ENCODE measurements at places on chromosomes 12 and 14.

DNA sequence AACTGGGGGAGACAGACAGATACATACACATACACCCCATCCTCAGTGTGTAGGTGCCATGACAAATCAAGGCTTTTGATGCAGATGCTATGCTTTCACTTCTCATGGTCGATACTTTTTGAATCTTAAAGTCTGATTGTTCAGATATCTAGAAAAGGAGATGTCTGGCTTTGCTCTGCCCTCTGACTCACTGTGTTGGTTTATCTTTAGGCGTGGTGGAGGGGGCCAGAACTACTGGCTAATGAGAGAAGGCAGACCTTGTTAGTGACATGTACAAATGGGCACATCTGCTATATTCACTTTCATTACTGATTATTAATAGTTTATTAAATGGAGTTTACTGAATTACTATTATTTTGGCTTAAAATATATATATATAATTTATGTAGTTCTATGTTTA is 444.3 kb upstream of the RGS6 start:
- no peak for DNase-seq

GRCh38 chr12:56307221-56307965 is 7.3 kb upstream of the CS start:
- DNase-seq: no peak

DNA sequence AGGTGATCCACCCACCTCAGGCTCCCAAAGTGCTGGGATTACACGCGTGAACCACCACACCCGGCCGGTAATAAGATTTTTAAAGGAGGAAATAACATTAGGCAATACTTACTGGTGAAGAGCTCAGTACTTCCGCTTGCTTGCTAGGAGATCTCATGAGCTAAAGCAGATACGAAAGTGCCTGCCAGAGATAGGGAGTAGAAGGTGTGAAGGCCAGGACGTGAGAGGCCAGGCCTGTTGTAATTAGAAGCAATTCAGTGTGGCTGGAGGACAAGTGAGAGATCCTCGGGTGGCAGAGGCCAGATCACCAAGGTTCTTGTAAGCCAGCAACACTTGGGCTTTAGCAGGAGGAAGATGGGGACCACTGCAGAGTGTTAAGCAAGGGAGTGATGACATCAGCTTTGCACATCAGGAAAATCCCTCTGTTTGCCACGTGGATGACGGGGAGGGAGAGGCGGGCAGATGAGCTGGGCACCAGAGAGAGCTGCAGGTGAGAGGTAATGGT is 7.6 kb downstream of the TECPR2 start:
- no peak for DNase-seq

- no peak for DNase-seq
Measured at GRCh38 chr14:101330416-101331140, 230.7 kb upstream of the DIO3 start.

GRCh38 chr14:96086574-96087077 is 47.5 kb downstream of the C14orf132 start:
- no peak for DNase-seq

DNA sequence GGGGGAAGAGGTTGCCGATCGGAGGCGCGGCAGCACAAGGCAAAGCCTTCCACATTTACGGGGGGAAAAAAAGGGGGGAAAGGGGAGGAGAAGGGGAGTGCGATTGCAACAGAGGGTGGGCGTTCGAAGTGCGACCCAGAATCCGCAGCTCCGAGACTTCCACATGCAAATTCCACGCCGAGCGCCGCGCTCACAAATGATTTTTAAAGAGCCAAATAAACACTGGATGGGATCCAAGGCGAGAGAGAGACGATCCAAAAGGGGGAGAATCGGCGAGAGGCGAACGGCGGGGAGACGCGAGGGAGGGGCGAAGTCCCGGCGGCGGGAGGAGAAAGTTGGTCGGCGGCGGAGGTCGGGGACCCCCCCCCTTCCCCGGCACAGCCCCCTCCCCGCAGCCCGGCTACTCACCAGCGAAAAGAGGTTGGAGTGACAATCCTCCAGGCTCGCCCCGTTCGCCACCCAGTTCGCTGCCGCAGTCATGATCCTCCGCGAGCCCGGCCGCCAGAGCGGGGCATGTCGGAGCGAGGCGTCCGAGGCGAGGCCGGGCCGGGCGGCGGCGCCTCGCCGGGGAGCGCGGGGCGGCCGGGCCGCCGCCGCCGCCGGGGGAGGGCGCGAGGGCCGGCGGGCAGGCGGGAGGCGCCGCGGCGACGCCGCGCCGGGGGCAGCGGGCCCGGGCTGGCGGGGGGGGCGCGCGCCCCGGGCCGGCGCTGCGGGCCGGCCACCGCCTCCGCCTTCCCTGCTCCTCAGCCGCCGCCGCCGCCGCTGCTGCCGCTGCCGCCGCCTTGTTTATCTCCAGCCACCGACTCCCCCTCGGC is 634 bp downstream of the MED13L start:
- peak; percentile 12 for DNase-seq

GRCh38 chr12:85979641-85980040 is 105.5 kb downstream of the NTS start:
- DNase-seq: no peak

DNA sequence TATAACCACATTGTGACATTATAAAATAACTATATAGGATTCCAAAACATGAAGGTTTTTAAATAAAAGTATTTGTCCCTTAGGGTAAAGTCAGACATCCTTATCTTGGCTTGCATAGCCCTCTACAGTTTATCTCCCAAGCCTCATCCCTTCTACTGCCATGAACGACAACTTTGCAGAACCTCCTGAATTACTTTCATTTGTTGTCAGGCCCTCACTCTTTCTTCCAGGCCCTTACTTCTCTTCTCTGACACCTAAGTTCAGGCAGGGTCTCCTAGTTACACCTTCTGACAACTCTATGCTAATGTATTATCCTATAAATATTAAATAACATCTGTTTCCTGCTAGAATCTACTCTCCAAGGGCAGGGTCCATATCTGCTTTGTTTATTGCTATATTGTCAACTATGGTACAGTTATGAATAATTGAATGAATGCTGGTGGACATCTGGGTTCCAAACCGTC is 115.7 kb upstream of the MDM1 start:
- no peak for DNase-seq

GRCh38 chr12:62075870-62076269 is 184.3 kb upstream of the USP15 start:
- no peak for DNase-seq

DNA sequence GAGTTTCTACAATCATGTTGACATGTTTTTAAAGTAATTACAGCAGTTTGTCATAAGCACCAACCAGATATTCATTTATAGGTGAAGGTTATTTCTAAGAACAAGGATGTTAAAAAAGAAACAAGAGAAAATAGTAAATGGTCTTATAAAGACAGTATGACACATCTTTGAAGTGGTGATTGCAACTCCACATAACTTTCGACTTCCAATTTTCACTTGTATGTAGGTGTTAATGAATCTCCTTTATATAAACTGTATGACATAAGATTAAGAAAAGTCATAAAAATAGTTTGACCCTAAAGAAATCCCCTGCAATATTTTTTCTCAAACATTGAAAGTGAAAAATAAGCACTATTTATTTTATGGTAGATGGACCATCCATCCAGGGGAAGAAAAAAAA is 144.8 kb upstream of the PTPRQ start:
- DNase-seq: no peak

DNA sequence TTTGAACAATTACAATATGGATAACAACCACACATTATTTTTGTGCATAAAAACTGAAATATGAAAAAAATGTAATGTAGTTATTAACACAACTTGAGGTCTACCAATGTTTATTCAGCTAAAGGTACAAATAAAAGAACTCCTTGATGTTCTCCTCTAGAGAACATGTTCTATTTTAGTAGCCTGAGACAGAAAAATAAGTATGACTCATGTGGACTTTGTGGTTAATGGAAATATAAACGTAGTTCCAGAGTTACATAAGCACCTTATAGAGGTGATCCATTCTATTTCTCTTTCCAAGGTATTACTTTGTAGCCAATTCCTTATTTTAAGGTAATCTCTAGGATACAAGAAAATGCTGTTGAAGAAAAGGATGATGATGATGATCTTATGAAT is 25.7 kb downstream of the ALKBH1 start:
- no peak for DNase-seq

GRCh38 chr14:92026548-92027190 is 13.2 kb downstream of the TRIP11 start:
- DNase-seq: no peak

GRCh38 chr12:78864403-78864869 is at the start of gene SYT1:
TSS of gene SYT1 (plus strand) at chr12:78864774.
- no peak for DNase-seq

GRCh38 chr14:99164712-99165111 is 107.3 kb downstream of the BCL11B start:
- DNase-seq: no peak

DNA sequence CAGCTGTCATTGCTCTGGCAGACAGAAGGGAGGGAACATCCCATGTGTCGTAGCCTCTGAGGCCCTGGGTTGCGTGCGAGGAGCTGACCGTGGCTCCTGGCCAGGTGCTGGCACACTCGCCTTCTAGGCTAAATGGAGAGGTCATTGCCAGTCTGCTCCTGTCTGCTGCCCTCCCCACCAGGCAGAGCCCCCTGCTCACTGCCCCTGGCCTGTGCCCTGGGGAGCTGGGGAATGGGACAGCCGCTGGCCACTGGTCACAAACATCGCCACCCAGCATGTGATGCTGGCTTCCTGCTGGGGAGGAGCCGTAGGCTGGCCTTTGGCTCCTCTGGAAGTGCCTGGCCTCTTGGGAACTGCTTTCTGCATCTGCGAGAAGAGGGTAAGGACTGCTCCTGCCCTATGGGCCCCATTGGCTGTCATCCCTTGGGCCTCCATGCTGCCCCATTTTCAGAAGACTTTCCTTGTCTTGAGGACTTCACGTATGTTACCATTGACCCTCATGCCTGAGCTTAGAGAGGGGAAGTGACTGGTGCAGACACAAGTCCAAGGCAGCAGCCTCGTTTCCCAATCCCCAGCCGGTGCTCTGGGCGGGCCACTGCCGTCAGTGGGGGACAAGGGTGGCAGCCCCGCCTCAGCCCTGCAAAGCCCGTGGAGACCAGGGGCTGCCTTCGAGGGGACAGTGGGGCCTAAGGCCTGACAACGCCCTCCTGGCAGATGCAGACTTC is 2.0 kb upstream of the TNFAIP2 start:
- DNase-seq: no peak

DNA sequence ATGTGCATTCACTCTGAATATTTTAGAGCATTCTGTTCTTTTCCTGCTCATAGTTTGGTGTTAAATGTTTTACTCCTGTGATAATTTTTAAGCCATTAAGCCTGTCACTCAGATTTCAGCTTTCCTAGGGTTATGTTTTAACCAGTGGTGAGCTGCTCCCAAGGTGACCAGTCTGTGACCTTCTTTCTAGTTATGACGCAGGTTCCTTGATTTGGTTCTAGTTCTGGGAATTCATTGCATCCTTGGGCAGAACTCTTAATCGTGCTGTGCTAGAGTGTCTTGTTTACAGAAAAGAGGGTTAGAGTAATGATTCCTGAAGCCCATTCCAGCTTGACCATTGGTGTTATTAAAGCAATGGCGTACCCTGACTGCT is 2.2 kb downstream of the GABARAPL1 start:
- DNase-seq: no peak

GRCh38 chr12:78929075-78929418 is 64.5 kb downstream of the SYT1 start:
- DNase-seq: no peak
